ENCODE measurements at places on chromosomes 1 and 21. TPM values are rescaled to one million over a fixed set of nuclear protein-coding genes. Genes with fewer than 3 reads are reported as not detected.

The SH2D1B gene
- total RNA-seq = not detected

The NOS1AP gene
- total RNA-seq = not detected

The BSND gene
- total RNA-seq = not detected

DNA sequence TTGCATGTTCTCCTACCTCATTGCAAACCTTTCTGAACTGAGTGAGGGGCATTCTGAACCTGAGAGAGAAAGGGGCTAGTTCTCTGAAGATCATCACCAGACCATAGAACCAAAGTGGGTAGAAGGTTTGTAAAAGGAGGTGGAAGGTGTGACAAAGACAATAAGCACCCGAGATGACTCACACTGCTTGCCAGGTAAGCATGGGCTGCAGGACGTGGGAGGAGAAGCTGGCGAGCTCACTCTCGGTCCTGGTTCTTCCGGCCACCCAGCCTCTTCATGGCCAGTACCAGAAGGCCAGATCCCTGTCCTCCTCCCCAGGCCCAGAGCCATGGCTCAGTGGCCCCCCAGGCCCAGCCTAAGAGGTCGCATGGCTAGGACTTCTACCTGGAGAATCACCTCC, 128.3 kb downstream of the TMEM53 start:
- DNase-seq = no peak

DNA sequence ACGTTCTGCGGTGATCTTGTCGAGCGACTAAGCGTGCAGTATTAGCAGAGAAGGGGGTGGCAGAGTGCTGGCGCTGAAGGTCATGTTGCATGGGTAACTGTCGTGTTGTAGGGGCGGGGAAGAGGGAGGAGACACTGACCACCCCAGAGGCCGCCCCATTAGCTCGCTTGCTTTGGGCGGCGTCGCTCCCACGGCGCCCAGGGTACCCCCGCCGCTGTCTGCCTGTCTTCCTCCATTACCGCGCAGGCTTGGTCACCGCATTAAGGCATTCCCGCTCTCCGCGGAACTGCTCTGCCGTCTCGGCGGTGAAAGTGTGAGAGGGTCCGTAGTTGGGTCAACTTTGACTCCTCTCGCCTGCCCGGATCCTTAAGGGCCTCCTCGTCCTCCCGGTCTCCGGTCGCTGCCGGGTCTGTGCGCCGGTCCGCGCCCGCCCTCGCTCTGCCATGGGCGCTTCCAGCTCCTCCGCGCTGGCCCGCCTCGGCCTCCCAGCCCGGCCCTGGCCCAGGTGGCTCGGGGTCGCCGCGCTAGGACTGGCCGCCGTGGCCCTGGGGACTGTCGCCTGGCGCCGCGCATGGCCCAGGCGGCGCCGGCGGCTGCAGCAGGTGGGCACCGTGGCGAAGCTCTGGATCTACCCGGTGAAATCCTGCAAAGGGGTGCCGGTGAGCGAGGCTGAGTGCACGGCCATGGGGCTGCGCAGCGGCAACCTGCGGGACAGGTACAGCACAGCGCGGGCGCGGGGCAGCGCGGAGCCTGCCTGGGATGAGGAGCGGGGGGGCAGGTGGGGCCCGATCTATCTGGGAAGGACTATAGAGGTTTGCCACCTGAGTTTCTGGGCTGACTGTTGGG, at the start of gene MTARC2:
Gene MTARC2 (plus strand): TSS at position 234 of the 846 bp plus-strand sequence. CDS start 210 bp downstream, at position 444.
- no peak for DNase-seq

- no peak for DNase-seq
Observed at GRCh38 chr1:162889989-162890388, 29.0 kb upstream of the CCDC190 start.

DNA sequence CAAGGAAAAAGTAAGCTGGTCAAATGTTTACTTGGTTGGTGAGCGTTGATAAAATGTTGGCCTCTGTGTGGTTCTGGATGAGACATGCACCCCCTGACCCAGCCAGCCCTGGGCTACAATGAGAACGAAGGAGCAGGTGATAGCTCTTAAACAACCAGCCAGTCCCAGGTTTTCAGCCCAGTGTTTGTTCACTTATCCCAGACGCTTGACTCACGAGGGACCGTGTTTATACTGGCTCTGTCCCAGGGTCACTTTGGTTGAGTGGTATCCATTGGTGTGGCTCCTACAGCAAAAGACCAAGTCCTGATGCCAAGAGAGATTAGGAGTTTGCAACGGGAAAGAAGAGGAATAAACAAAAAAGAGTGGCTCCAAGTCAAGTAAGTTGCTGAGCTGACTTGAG, 86.9 kb downstream of the KCNJ15 start:
- no peak for DNase-seq

- DNase-seq = no peak
Observed at GRCh38 chr21:39097335-39097861, 85.9 kb downstream of the PSMG1 start.

GRCh38 chr1:116159177-116159576, 48.0 kb downstream of the MAB21L3 start:
- DNase-seq = no peak

GRCh38 chr1:152977614-152978013, 6.3 kb upstream of the SPRR1A start:
- no peak for DNase-seq

GRCh38 chr1:109677459-109677858, 9.6 kb downstream of the GSTM2 start:
- DNase-seq = no peak

DNA sequence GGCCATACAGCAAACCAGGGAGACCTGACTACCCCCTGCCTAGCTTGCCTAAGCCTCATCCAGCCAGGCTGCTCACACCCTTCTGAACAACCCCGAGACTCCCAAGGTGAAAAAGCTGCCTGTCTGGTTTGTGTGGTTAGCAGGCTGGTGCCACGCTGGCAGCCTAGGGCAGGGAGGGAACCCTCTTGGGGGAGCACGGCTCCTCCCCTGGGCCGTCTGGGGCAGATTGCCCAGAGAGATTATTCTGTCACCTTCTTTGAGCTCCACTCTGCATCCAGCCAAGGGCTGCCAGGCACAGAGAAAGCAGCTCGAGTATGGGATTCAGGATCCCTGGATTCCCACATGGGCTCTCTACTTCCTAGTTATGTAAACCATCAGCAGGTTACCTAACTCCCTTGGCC, 27.5 kb upstream of the TCEA3 start:
- DNase-seq = peak; percentile 56

DNA sequence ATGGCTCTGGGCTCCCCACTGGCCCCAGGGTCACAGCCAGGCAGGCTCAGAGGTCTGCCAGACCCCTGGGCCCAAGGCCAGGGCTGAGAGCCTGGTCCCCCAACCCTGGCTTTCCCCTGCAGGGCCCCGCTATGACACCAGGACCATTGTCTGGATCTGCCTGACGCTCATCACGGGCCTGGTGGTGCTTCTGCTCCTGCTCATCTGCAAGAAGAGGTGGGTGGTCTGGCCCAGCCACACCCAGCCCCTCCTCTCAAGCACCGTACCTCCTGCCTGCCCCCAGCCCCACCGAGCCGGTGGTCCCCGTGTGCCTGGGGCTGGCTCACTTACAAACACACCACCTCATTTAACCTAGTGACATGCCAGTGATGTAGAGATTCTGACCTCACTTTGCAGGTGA, 31.8 kb downstream of the EPHA8 start:
- no peak for DNase-seq

DNA sequence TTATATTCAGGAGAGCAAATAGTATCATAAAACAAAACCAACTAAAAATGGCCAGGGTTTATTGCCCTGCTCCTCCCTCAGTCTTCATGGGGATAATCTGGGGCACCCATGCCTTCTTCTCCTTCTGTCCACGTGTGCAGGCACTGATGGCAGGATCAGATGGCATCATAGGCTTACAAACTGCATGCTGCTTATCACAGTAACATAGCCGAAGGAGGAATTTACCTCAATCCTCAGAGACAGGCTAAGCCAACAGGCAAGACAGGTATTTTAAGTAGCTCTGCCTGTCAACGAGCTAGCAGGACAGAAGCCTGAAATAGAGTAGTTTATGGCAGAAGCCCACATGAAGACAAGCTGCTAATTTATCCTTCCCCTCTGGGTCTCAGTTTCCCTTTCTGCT, 9.4 kb downstream of the LAMB3 start:
- DNase-seq = no peak

- no peak for DNase-seq
Observed at GRCh38 chr1:220001095-220001501, 45.2 kb downstream of the EPRS1 start.

- DNase-seq = no peak
Observed at GRCh38 chr1:65880611-65881010, 87.9 kb downstream of the PDE4B start.

- DNase-seq = no peak
Observed at GRCh38 chr21:40270047-40270446, 402.8 kb downstream of the PCP4 start.
